ENCODE measurements at places on chromosomes 2 and 18.

DNA sequence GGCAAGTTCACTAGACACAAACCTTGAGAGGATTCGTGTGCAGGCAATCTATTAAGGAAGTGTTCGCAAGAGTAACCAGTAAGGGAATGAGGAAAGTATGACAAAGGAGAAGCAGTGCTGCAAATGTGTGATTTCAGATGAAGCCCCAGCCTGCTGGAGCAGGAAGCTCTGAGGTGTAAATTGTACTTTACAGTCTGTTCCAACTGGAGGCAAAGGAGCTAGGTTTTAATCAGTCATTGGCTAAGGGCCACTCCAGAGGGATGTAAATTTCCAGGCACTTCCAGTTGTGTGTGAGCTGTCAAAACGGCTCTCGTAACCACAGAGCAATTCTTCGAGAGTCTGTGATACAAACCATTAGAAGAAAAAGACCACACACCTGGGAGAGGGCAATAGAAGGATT lies 359.5 kb upstream of the FAM98A start:
- H3K27me3 ChIP-seq = no peaks in the 10 kb centered on the region
- no peak overlapping the region for H3K4me3 ChIP-seq
- no peaks in the 10 kb centered on the region for H3K4me1 ChIP-seq

DNA sequence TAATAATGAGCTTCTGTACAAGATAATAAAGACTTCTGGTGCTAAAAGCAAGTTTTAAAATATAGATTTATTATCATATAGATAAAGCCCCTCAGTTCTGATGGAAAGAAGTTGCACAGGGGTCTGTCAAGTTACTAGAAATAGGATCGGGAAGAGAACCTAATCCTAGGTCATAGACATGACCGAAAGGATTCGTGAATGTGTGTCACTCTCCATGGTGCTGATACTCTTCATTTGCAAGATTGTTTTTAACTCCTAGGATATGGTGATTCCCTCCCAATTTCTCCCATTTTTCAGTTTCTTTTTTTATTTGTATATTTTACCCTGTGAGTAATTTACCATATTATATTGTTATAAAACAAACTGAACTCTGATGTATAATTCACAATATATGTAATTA lies 58.9 kb upstream of the CTNNA2 start:
- no peak overlapping the region for H3K27ac ChIP-seq
- H3K4me3 ChIP-seq = no peak overlapping the region

- no peak overlapping the region for H3K4me3 ChIP-seq
- no peaks in the 10 kb centered on the region for H3K36me3 ChIP-seq
- H3K27me3 ChIP-seq = no peaks in the 10 kb centered on the region
Measured at GRCh38 chr2:216043949-216044348, 30.6 kb upstream of the MREG start.

DNA sequence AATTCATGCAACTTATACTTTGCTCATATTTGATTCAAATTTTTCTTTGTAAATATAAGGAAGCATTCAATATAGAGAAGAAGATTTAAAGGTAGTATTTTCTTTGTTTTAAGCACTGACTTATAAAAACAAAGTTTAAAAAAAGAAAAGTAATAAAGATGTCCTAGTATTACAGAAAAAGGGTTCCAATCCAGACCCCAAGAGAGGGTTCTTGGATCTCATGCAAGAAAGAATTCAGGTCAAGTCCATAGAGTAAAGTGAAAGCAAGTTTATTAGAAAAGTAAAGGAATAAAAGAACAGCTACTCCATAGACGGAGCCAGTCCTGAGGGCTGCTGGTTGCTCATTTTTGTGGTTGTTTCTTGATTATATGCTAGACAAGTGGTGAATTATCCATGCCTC lies 267.9 kb downstream of the CTNNA2 start:
- H3K27me3 ChIP-seq = no peaks in the 10 kb centered on the region
- DNase-seq = peak; percentile 20
- H3K4me1 ChIP-seq = no peaks in the 10 kb centered on the region
- H3K36me3 ChIP-seq = no peaks in the 10 kb centered on the region
- no peak overlapping the region for H3K4me3 ChIP-seq
- H3K27ac ChIP-seq = no peak overlapping the region

- no peaks in the 10 kb centered on the region for H3K27me3 ChIP-seq
- no peaks in the 10 kb centered on the region for H3K4me1 ChIP-seq
- no peaks in the 10 kb centered on the region for H3K36me3 ChIP-seq
- no peak overlapping the region for H3K27ac ChIP-seq
- no peak overlapping the region for H3K4me3 ChIP-seq
Measured at GRCh38 chr18:54612237-54612636, 21.2 kb downstream of the DYNAP start.
